Activated CD8-positive, alpha-beta memory T cell treated with anti-CD3 and anti-CD28 coated beads, Interleukin-2, amount 10 ng/mL, durations not matched to agents 7 days and 5 days (primary cell): ENCODE measurements at places on chromosomes 13 and 19. TPM values are rescaled to one million over a fixed set of nuclear protein-coding genes. Genes with fewer than 3 reads are reported as not detected.

- peak; percentile 80 for DNase-seq
These were observed 114.4 kb downstream of the ZDHHC20 start for GRCh38 chr13:21344662-21345176.

DNA sequence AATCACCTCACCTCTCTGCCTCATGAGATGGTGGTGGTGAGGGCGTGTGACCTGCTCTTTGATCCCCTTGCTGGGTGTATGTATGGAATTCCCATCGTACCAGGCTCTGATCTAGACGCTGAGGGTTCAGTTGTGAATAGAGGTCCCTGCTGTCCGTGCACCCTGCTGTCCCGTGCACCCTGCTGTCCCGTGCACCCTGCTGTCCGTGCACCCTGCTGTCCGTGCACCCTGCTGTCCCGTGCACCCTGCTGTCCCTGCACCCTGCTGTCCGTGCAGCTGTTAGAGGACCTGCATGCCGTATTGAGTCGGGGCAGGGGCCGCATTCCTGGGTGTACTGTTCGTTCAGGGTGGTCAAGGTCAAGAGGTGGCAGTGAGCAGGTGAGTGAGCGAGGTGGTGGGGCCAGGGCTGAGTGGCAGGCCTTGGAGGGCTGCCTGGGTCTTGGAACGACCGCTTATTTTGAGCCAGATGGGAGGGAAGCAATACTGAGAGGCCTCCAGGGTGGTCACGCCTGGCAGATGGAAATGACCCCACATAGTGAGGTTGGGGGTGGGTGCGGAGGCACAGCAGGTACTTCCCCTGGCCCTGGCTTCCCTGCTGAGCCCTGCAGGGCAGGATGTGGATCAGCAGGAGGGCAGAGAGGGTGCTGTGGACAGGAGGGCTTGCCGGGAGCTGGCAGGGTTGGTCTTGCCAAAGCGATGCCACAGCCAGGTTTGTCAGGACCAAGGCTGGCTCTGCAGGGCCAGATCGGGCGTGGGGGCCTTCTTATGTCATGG is 4.6 kb upstream of the EPN1 start:
- DNase-seq = no peak

DNA sequence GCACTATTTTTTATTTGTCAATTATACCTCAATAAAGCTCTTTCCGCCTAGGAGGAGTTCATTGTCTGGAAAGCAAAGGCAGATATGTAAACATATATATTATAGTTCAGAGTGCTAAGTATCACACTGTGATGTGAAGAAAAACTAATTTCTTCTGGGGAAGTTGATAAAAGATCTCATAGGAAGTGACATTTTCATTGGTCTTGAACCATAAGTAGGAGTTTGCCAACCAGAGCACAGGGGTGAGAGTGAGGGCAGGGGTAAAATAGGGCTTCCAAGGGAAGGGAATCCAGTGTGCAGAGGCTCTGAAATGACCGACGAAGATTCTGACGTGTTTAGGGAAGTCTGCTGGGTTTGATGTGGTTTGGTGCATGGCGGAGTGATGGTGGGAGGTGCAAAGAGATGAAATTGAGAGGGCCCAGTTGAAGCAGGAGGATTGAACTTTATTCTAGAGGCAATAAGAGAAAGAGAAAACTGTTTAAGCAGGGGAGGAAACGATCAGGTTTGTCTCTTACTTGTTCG is 780 bp upstream of the GTF2F2 start:
- DNase-seq = peak; percentile 66

DNA sequence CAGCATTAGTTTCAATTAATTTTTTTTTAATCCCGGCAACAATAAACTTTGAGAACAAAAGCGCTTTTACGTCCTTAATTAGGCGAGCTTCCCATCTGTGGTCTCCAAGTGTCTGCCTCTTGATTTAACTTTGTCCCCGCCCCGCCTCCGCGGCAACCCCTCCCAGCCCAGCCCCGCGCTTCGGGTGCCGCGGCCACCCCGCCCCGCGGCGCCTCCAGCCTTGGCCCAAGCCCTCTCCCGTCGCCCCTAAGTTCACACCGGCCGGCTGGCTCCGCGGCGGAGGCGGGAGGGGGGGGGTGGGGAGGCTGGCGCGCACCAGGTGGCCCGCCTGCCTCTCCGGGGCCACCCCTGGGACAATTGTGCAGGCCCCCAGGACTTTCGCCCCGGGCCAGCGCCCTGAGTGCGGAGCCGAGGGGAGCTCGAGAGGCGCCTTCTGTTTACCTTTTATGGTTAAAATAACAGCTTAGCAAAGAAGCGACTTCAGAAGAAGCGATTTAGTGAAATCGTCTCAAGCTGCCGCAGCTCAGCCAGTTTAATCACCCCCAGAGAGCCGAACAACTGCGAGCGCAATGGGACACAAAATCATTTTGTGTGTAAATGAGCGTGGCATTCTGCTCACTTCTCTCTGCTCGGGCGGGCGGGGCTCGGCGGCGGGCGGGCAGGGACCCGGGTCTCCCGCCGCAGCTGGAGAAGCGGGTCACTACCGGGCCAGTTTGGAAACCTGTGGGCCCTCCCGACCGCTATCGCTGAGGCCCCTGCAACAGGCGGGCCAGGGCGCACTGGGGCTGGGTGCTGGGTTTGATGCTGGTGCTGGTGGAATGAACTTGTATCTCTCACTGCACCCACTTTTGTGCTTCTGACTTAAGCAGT is 1.4 kb downstream of the KCTD15 start:
- no peak for DNase-seq

Gene PALM3
- not detected for total RNA-seq

Gene NLRP5
- not detected for total RNA-seq
